Activated naive CD8-positive, alpha-beta T cell treated with anti-CD3 and anti-CD28 coated beads, Interleukin-2, amount 50 U/mL, for 16 hours (primary cell): ENCODE measurements at places on chromosomes 11 and 22.
A peak's percentile ranks its signal among the peaks of the same experiment; 100 is the strongest.

- no peak for DNase-seq
Observed at GRCh38 chr11:119237515-119237914, 31.4 kb downstream of the CBL start.

GRCh38 chr11:43921561-43922294 lies 20.7 kb upstream of the C11orf96 start:
- DNase-seq = no peak

DNA sequence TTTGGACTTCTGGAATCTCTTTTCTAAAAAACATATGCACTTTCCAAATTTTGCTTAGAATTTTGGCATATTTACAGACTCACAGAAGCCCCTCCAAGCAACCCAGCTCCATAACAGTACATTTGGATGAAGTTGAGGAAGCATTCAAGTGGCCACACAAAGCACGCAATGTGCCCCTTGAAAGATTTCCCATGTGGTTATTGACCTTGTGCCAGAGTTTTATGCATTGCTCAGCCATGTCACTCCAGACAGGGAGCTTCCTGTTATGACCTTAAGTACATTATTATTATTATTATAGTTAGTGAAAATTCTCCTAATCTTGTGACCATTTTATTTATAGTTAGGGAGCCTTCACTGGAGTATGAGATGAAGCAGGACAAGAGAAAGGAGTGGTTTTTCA lies 35.0 kb upstream of the BDNF start:
- DNase-seq = no peak

GRCh38 chr22:32558681-32559355 lies 84.2 kb downstream of the FBXO7 start:
- no peak for DNase-seq

- no peak for DNase-seq
Observed at GRCh38 chr11:120810251-120810650, 213.7 kb upstream of the TBCEL start.

DNA sequence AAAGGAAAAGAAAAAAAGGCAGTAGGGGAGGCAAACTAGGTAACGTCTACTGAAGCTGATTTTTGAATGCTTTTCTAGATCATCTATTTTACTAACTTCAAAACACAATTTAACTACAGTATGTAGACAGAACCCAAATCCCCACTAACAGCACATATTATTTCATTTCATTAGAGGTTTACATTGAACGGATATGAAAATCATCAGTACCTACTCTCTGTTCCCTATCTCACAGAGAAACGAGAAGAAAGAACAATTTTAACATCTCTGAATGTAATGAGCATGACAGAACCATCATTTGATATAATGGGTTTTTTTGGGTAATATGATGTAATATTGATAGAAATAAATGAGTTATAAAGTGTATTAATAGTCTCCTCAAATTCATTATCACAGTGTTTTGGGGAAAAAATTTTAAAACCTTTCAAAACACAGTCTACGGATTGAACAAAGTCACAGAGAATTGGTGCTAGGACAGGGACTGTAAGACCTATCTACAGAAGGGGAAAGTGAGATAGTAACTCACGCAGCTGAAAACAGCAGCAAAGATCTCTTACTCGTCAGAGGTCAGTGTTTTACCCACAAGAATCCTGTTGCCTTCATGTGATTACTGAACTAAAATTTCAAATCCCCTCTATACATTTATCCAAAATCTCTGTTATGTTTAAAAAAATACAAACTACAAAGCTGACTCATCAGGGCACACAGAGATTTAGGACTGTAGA lies 77.3 kb downstream of the ZBTB44 start:
- DNase-seq = no peak

DNA sequence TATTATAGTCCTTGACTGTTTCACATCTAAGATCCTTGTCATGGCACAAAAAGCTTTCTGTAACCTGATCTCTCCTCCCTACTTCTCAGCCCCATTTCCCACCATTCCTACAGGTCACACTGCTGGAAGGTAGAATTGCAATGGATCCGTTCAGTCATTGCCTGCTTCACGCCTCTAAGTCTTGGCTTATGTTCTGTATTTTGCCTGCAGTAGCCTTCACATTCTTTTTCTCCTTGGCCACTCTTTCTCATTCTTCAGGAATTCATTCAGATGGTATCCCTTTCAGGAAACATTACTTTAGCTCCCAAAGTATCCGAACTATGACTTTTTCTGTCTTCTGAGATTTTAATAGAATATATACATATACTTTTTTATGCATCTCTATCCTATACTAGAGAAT lies 731.5 kb downstream of the NTM start:
- no peak for DNase-seq

GRCh38 chr11:46958777-46959176 lies 22.2 kb downstream of the CSTPP1 start:
- DNase-seq = no peak

DNA sequence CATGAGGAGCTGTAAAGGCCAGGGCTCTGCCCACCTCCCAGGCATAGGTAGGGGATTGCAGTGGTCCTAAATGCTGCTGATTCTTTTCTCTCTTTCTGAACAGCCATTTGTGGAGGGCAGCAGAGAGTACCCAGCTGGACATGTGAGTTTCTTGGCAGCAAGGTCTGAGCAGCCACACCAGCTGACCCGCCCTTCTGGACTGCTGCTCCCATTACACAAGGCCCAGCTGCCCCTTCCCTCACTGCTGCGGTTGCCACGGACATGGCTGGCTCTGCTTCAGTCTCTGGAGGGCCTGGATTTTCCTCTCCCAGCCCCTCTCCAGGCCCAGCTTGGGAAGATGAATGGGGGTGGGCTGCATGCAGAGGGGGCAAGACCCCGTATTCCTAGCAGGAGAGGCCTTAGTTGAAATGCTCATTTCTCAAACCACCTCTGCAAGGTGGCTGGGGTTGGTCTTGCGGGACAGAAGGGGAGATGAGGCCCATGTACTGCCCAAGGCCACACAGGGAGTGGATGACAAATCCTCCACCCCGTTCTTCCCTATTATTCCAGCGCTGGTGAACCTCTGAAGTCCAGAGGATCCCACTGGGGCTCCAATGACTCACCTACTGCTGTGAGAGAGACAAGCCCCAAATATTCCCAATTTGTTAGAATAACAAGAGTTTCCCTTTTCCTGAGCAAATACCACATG lies 4.6 kb downstream of the LGALS12 start:
- DNase-seq = no peak

GRCh38 chr11:94734563-94735275 lies 33.4 kb upstream of the AMOTL1 start:
- DNase-seq = no peak

- no peak for DNase-seq
Observed at GRCh38 chr11:19962801-19963175, 197.5 kb downstream of the DBX1 start.

GRCh38 chr11:27312110-27312509 lies 50.9 kb downstream of the CCDC34 start:
- DNase-seq = no peak

- DNase-seq = no peak
Observed at GRCh38 chr11:83566950-83567349, 280.8 kb upstream of the CCDC90B start.

DNA sequence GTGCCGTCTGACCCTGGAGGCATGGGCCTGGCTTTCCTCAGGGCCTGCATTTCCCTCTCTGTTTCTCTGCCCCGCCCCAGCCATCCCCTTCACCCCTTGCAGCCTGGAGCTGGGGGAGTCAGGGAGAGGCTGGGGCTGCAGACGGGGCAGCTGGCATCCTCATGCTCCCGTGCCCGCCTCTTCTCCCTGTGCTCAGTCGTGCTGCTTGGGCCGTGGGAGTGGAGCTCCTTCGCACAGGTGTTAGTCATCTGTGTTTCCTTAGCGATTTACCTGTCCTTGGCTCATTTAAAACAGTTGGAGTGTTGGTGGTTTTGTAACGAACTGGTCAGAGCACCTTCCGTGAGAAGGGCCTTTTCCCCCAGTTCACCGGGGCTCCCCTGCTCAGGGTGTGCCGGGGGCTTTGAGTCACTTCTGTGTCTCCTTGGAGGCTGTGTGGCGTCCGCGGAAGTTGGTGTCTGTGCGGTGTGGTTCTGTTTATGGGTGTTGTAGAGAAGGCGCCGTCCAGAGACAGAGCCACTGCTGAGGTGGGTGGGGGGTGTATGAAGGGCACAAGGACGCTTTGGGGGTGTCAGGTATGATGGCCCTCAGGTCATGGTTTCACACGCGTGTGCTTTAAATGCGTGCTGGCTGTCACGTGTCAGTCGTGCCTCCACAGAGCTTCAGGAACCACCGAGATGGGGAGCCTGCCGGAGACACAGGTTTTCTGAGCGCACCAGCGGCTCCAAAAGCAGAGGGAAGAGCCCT lies 19.5 kb downstream of the BRSK2 start:
- no peak for DNase-seq

- DNase-seq = no peak
Observed at GRCh38 chr11:19919050-19919561, 206.5 kb downstream of the NAV2 start.

- DNase-seq = peak; percentile 80
Observed at GRCh38 chr11:47847892-47848699, at the start of gene NUP160. Gene NUP160, minus strand, starts transcription at chr11:47848350. Its CDS starts 32 bp downstream, at chr11:47848318.

DNA sequence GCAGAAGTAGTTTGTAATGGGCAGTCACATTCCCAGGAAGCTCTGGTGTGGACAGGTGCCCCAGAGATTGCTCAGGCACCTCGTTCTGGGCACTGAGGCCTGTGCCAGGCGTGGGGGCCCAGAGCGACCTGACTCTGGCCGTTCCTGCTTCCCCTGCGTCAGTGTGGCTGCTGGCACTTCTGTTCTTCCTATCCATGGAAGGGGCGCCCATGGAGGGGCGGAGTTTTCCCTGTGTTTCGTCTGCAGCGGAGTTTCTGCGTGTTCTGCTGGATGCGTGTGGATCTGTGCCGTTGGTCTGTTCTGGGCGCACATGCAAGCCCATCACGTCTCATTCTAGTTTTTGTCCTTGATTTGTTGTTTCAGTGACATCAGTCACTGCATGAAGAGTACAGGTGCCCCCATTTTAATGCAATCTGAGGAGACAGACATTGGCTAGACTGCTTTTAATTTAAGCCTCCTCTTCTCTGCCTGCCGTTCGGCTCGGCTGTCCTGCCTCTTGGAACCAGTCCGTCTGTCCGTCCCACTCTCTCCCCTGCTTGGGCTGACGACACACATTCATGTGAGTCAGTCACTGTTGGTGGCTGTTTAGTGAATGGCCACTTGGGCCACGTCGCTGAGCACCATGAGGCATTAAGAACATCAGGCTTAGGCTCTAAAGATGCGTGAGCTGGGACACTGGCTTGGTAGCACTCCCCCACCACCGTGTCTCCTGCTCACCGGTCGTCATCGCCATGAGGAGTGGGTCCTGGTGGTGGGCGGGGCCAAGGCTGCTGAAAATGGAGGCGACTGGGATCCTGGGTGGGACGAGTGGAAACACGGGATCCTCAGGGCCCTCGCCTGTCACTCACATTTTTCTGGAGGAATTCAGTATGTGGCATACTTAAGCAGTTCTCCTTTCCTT lies 255.8 kb downstream of the TBC1D22A start:
- no peak for DNase-seq

DNA sequence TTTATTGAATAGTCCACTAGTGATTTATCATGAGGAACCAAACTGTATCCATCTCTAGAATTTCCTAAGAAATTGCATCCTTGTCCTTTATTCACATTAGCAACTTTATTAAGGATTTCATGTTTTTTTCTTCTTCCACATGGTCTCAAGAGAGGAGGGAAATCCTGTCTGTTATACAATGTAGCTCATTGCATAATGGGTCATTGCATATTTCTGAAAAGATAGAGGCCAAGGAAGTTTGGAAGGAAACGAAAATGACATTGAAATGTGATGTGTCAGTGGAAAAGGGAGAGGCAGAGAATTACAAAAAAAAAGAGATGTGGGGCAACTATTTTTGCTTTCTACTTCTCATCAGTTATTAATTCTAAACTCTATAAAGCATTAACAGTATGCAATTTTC lies 353.1 kb downstream of the METTL15 start:
- no peak for DNase-seq

DNA sequence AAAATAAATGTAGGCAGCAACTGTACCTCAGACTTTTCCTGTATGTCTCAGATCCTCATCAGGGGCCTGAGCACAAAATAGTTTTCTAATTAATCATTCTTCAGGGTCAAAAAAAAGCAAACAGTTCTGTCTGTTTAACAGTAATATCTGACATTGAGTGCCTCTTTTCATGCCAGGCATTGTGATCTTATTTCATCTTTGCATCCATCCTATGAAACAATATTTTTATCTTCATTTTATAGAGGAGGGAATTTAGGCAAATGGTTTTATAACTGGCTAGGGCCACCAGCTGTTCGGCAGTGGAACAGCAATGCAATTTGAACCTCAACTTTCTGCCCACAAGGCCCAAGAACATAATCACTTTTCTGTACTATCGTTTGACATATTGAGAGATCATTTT lies 145.6 kb downstream of the WNT7B start:
- DNase-seq = no peak

GRCh38 chr11:13889552-13890249 lies 72.8 kb upstream of the SPON1 start:
- no peak for DNase-seq

- DNase-seq = peak; percentile 24
Observed at GRCh38 chr11:61509043-61510029, 787 bp downstream of the LRRC10B start.

- no peak for DNase-seq
Observed at GRCh38 chr22:50186181-50186714, 535 bp downstream of the TRABD start.

DNA sequence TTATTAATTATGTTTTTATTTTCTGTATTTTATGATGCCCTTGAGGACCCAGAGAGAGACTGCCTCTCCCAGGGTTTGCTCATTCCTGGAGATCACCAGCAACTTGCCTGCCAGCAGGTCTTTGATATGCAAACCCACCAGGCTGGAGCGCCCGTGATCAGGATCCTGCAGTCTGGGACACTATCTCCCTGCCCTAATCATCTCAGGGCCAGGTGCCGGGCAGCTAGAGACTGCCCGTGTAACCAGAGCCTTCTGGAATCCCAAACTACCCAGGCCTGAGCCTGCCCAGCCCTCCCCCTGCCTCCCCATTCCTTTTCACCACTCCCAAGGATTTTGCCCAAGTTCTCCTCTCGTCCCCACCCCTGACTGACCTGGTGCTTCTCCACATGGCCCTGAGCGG lies 52.2 kb upstream of the B3GAT1 start:
- no peak for DNase-seq

- no peak for DNase-seq
Observed at GRCh38 chr11:82898241-82898640, 2.0 kb downstream of the PRCP start.
